ENCODE measurements at places on chromosomes 13 and 19. TPM values are rescaled to one million over a fixed set of nuclear protein-coding genes. Genes with fewer than 3 reads are reported as not detected.

GRCh38 chr19:1857648-1858326 is 5.6 kb downstream of the KLF16 start:
- H3K27me3 ChIP-seq = no peaks in the 10 kb centered on the region
- peak overlapping the region; percentile 26 for H3K27ac ChIP-seq
- peaks cover 54% of the 10 kb centered on the region for H3K4me1 ChIP-seq
- DNase-seq = no peak
- no peaks in the 10 kb centered on the region for H3K36me3 ChIP-seq

DNA sequence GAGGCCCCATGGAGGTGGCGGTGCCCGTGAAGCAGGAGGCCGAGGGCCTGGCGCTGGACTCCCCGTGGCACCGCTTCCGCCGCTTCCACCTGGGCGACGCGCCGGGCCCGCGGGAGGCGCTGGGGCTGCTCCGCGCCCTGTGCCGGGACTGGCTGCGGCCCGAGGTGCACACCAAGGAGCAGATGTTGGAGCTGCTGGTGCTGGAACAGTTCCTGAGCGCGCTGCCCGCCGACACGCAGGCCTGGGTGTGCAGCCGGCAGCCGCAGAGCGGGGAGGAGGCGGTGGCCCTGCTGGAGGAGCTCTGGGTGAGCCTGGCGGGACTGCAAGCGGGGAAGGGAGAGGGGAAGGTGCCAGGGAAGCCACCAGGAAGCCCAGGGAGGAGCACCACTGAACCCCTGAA is 5.8 kb downstream of the ZNF444 start:
- H3K36me3 ChIP-seq = no peaks in the 10 kb centered on the region
- H3K4me1 ChIP-seq = peaks cover 3% of the 10 kb centered on the region
- DNase-seq = no peak
- H3K27ac ChIP-seq = no peak overlapping the region
- no peak overlapping the region for H3K4me3 ChIP-seq
- H3K27me3 ChIP-seq = no peaks in the 10 kb centered on the region

GRCh38 chr13:63948045-63948444 is 2532.4 kb upstream of the PCDH20 start:
- H3K4me3 ChIP-seq = no peak overlapping the region
- no peak overlapping the region for H3K27ac ChIP-seq
- no peaks in the 10 kb centered on the region for H3K27me3 ChIP-seq
- no peaks in the 10 kb centered on the region for H3K36me3 ChIP-seq
- no peak for DNase-seq
- H3K4me1 ChIP-seq = no peaks in the 10 kb centered on the region

- H3K4me3 ChIP-seq = peak overlapping the region; percentile 41
- H3K27me3 ChIP-seq = no peaks in the 10 kb centered on the region
- H3K36me3 ChIP-seq = no peaks in the 10 kb centered on the region
- peaks cover 26% of the 10 kb centered on the region for H3K4me1 ChIP-seq
- H3K27ac ChIP-seq = peak overlapping the region; percentile 85
Observed at GRCh38 chr19:5434970-5435641, 20.1 kb upstream of the ZNRF4 start.

- H3K4me1 ChIP-seq = no peaks in the 10 kb centered on the region
- no peak for DNase-seq
- no peak overlapping the region for H3K27ac ChIP-seq
- peaks cover 4% of the 10 kb centered on the region for H3K27me3 ChIP-seq
- H3K36me3 ChIP-seq = no peaks in the 10 kb centered on the region
Observed at GRCh38 chr19:46537136-46538097, 41.8 kb upstream of the PNMA8B start.

Gene ZNF559
- total RNA-seq = 5.5 TPM

Gene F10
- total RNA-seq = not detected

DNA sequence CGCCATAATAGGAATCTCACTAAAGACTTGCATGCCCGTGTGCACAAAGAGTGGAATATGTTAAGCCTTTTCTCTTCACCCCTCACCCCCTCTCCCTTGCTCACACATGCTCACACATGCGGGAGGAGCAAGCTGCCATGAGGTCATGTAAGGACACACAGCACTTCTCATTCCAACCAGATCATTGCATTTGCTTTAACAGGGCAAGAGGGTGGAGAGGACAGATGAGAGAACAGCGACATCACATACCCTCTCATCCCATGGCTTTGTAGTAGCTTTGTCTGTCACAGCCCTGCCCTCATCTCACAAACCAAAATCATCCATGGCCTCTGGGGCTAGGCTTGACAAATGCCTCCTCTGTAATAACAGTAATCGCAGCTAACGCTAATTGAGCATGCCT is 145.6 kb upstream of the FRY start:
- H3K27me3 ChIP-seq = no peaks in the 10 kb centered on the region
- no peaks in the 10 kb centered on the region for H3K36me3 ChIP-seq
- H3K4me1 ChIP-seq = no peaks in the 10 kb centered on the region
- H3K27ac ChIP-seq = no peak overlapping the region
- DNase-seq = no peak

Gene CEBPA
- total RNA-seq = 0.45 TPM

GRCh38 chr13:74230984-74231501 is 96.8 kb upstream of the KLF12 start:
- no peaks in the 10 kb centered on the region for H3K4me1 ChIP-seq
- no peak overlapping the region for H3K4me3 ChIP-seq
- H3K27me3 ChIP-seq = no peaks in the 10 kb centered on the region
- no peaks in the 10 kb centered on the region for H3K36me3 ChIP-seq

DNA sequence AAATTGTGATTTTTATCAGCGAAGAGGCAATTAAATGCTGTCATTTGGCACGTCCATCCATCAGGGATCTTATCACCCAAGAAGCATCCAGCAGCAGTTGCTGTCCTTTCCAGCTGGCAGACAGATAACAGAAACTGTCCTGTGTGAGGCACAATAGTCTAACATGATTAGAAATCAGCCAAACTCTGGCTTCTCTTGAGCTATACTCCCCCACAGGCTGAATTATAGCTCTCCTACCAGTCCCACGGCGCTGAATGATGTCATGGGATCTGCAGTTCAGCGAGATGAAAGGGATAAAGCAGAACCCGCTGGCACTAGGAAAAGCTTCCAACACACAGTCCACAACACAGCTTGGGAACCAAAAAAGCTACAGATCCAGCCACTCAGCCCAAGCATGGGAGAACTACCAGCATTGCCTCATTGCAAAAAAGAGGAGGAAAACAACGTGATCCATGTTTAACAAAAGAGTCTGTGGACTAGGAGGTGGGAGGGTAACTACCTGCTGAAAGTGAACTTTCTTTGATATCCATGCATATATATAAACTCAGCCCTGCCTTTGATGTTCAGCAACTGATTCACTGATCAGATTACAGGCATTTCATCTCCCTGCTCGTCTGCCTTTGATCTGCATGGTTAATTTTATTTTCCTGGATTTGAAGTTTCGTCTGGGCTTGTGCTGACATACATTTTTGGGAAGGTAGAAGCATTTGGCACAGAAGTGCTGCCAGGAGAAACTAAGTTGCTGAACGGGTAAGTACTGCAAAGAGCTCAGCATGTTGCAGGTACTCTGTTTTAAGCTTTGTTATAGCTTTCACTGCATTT is at the start of gene TNFRSF19:
Gene TNFRSF19, plus strand, starts transcription at position 314 of the 822 bp plus-strand sequence. CDS start 19,772 bp downstream, outside the sequence.
- peak within 1 kb of the TSS; percentile 70 for H3K4me3 ChIP-seq
- H3K27me3 ChIP-seq = no peaks in the 10 kb centered on the region
- H3K27ac ChIP-seq = peak within 1 kb of the TSS; percentile 80
- DNase-seq = peak; percentile 91

Gene PLK5
- total RNA-seq = not detected

GRCh38 chr13:32409561-32410421 is 18.1 kb downstream of the N4BP2L1 start:
- no peaks in the 10 kb centered on the region for H3K27me3 ChIP-seq
- no peaks in the 10 kb centered on the region for H3K36me3 ChIP-seq
- peak; percentile 66 for DNase-seq
- no peak overlapping the region for H3K27ac ChIP-seq

- peaks cover 21% of the 10 kb centered on the region for H3K4me1 ChIP-seq
- peak; percentile 14 for DNase-seq
- no peak overlapping the region for H3K4me3 ChIP-seq
- no peaks in the 10 kb centered on the region for H3K36me3 ChIP-seq
- no peak overlapping the region for H3K27ac ChIP-seq
- H3K27me3 ChIP-seq = no peaks in the 10 kb centered on the region
Observed at GRCh38 chr19:33390101-33390907, 16.8 kb downstream of the CEBPG start.

GRCh38 chr13:25673711-25674110 is 301.9 kb downstream of the ATP8A2 start:
- DNase-seq = no peak
- H3K27me3 ChIP-seq = no peaks in the 10 kb centered on the region
- no peak overlapping the region for H3K4me3 ChIP-seq

DNA sequence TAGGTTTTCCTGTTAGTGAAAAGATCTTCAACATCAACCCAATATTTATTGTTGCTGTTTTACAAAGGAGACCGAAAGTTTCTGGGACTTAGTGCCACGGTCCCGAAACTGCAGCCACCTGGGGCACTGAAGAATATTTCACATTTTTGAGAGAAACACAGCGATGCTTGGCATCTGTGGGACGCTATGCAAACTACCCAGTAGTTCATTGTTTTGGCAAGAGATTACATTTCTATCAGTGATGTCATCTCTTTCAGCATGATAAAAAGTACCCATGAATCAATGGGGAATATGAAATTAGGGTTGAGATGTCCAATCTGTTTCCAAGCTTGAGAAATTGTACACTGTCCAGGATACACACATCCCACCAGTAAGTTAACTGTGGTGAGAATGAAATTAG is 43.9 kb downstream of the TGDS start:
- no peak overlapping the region for H3K27ac ChIP-seq
- H3K36me3 ChIP-seq = no peaks in the 10 kb centered on the region
- peaks cover 10% of the 10 kb centered on the region for H3K4me1 ChIP-seq

Gene SH2D3A
- total RNA-seq = 2.6 TPM

Gene PSG6
- total RNA-seq = 0.23 TPM

DNA sequence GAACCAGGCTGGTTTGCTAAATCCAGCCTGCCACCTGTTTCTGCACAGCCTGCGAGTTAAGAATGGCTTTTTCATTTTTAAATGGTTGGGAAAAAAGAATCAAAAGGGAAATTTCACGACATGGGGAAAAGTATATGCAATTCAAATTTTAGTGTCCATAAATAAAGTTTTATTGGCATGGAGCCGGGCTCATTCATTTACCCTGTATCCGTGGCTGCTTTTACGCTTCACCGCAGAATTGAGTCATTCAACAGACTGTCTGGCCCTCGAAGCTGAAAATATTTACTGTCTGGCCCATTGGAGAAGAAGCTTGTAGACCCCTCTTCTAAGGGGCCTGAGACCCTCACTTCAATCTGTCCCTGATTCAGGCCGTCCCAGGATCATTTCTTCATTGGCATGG is 26.1 kb downstream of the IER2 start:
- peaks cover 14% of the 10 kb centered on the region for H3K4me1 ChIP-seq
- peak; percentile 74 for DNase-seq
- no peak overlapping the region for H3K27ac ChIP-seq
- H3K27me3 ChIP-seq = no peaks in the 10 kb centered on the region

All from astrocyte (in vitro differentiated cells and primary cell).